DMS53 (cell line): ENCODE measurements at places on chromosomes 16 and 17.

- no peak for DNase-seq
These were observed 42.8 kb downstream of the MYO1D start for GRCh38 chr17:32834104-32834503.

DNA sequence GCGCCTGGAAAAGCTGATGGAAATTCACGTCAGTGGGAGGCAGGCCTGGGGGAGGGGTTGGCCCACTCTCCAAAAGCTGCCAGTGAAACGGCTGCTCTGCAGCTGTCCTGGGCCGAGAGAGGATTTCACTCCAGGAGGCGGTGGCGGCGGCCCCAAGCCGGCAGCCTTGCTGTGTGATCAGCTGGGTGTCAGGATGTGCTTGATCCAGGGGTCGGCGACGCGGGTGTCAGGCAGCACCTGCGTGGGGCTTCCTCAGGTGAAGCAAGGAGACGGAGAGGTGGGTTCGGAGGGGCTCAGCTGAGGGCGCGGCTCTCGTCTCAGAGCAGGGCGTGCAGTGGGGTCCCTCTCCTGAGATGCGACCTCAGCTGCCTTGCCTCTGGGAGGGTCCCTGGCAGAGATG, 7.0 kb downstream of the CBFA2T3 start:
- no peak for DNase-seq

DNA sequence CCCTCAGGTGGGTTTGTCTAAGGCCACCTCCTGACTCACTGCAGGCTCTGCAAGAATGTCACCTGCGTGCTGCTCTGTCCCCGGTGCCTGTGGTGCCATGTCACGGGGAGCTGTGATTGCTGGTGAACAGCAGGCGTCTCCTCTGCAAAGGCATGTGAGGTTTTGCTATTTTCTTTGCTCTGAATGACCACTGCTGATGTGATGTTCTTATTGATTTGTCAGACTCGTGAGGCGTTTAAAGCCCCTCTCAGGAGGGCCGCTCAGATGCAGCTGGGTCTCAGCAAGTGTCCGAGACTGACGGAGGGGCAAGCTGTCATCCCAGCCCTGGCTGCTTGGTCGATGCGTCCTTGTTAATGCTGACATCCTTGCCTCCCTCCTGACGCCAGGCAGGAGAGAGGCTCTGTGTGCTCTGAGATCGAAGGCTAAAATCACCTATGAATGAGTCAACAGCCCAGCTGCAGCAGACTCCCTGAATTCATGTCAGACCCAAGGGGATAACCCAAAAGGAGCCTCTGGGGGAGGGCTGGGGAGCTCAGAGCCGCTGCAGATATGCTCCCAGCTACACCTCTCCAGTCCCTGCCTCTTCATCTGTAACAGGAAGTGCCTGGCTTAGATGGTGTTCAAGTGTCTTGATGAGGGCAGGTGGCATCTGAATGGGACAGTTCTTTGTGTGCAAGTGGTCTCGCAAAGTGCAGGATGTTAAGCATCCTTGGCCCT, 11.8 kb upstream of the PEMT start:
- DNase-seq: peak; percentile 81

DNA sequence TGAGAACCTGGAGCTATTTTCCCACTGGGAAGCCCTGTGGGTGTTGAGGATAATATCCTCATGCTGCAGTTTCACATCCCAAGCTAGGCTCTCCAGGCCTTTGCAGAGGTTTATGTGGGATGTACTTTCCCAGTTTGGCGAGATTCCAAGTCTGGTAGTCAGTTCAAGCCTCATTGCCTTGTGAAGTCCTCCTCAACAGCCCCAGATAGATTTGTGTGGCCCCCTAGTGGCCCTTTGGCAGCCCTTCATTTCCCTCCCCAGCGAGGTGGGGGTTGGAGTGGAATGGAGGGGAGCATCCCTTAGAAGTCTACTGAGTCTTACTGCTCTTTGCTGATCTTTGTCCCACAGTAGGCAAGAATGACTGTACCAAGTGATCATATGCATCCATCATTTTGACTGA, 137.9 kb downstream of the CDH11 start:
- peak; percentile 36 for DNase-seq

DNA sequence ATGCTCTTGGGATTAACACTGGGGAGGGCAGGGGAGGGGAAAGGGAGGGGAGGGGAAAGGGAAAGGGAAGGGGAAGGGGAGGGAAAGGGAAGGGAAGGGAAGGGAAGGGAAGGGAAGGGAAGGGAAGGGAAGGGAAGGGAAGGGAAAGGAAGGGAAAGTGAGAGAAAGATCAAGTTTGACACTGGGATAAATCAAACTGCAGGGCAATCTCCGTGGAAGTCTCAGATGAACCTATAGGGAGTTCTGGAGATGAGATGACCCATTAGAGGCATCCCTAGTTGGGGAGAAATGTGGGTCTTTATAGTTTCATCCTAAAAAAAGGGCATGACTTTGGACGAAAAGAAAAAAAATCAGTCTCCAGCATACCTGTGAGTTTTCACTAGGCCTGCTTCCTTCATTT, 2.2 kb downstream of the KRTAP4-12 start:
- no peak for DNase-seq

GRCh38 chr17:6567528-6568183, 11.3 kb upstream of the PITPNM3 start:
- DNase-seq: no peak
